NCI-H524 (cell line): ENCODE measurements at places on chromosomes 16 and 17.

DNA sequence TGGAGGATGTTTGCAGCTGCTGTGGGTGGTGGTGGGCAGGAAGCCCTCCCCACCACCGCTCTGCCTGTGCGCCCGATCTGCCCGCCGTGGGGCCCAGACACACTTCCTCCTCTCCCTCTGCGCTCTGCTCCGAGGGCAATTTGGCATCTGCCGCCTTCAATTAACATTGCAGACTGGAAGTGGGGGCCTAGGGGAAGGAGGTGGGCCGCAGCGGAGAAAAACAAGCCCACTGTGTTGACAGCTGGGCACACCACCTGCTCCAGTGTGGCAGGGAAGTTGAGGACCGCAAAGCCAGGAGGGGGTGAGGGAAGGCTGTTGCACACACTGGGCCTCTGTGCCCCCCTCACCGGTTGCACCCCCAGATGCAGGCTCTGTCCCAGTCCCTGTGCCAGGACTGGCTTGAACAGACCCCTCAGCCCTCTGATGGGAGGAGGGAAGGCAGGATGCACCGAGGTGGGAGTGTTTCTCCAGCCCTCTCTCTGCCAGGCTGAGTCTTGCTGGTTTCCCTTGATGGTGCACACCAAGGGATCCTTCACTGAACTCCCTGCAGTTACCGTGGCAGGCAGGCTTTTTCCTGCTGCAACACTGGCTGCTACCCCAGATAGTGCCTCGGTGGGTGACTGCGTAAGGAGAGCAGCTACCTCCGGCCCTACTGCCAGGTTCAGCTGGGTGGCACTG is 72.8 kb upstream of the MED9 start:
- peak; percentile 97 for DNase-seq

- DNase-seq: no peak
Observed at GRCh38 chr17:1003972-1004768, 7.2 kb downstream of the TIMM22 start.

DNA sequence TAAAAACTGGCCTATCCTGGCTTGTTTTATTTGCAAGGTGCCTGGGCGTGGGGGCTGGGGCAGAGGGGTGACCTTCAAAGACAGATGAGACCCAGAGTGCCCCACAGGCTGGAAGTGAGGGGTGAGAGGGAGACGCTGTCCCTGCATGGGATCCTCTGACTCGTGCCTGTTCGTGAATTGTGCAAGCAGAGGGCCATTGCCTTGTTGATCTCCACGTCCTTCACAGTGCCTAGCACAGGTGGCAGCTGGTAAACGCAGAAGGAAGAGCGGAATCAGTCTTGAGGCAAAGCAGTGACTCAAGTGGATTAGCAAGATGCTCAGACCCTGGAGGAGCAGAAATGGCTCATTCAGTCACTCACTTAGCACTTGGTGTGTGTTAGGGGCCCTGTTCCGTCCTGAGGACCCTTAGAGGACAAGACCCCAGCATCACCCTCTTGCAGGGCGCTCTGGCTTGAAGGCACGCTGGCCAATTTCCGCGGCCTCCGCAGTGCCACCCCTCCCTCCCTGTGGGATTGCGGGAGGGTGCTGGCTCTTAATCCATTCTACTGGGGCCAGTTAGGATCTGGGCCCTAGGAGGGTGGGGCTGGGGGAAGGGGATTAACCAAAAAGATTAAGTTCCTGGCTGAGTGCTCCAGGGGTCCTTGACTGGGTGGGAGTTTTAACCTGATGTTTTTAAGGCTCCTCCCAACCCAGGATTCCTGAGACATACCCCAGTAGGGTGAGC is 151.2 kb downstream of the CCDC182 start:
- DNase-seq: peak; percentile 100

DNA sequence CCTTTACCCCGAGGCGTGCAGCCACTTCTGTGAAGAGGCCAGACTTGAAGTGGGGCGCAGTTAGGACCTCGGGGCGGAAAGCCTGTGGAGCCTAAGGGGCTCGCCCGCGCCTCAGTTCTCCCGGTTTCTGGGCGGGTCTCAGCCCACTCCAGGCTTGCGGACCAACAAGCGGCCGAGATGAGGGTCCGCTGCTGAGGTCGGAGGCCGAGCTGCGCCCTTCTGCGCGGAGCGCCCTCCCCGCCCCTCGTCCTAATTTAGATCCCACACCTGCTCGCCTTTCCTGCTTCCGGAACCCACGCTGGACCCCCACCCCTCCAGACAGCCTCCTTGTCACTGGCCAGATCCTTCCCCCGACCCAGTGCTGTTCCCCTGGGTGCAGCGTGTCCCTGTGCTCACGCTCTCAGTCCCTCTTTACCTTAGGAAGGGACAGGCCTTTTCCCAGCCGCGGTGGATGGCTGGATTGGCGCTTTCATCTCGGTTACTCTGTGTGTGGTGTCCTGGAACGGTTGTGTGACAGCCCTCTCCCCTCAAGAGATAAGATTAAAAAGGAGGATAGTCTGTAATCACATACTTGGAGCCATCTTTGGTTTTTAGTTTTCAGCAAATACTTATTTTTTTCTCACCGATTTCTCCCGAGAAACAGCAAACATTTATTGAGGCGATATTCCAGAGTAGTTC is 933 bp upstream of the ATXN7L3 start:
- DNase-seq: peak; percentile 65

DNA sequence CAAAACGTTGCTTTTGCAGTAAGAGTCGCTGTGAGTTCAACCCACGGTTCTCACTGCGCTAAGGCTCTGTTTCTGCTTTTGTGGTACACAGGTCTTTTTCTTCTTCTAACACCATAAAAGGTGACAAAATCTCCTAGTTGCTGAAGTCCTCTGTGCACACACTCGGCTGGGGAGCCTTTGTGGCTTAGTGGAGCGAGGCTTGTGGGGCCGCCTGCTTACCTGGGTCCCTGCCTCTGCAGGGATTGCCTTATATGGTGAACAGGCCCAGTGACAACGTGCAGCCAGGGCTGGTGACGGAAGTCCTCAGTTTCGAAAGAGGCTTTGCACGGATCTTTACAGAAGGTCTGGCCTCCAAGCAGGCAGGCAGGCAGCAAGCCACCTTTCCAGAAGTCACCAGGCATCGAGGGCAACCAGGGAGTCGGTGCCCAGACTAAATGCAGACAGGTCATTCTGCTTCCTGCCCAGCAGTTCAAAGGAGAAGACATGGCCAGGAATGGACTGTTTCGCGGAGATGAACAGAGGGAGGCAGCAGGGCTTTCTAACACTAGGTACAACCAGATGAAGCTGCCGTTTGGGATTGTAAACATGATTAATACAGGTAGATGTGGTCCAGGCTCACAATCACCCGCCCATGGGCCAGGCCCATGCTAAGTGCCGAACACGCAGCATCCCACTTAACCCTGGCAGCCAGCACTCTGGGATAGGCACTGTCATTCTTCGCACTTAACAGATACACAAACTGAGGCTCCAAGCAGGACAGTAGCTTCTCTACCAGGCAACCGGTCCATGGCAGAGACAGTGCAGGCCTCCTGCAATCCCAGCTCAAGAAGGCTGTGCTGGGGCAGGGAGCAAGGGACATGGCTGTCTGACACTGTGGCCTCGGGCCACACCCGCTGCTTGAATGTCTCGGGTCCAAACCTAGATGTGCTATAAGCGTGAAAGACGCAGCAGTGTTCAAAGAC is 10.7 kb upstream of the MEAK7 start:
- no peak for DNase-seq

GRCh38 chr17:17106756-17107155 is 64.5 kb downstream of the MPRIP start:
- DNase-seq: no peak

DNA sequence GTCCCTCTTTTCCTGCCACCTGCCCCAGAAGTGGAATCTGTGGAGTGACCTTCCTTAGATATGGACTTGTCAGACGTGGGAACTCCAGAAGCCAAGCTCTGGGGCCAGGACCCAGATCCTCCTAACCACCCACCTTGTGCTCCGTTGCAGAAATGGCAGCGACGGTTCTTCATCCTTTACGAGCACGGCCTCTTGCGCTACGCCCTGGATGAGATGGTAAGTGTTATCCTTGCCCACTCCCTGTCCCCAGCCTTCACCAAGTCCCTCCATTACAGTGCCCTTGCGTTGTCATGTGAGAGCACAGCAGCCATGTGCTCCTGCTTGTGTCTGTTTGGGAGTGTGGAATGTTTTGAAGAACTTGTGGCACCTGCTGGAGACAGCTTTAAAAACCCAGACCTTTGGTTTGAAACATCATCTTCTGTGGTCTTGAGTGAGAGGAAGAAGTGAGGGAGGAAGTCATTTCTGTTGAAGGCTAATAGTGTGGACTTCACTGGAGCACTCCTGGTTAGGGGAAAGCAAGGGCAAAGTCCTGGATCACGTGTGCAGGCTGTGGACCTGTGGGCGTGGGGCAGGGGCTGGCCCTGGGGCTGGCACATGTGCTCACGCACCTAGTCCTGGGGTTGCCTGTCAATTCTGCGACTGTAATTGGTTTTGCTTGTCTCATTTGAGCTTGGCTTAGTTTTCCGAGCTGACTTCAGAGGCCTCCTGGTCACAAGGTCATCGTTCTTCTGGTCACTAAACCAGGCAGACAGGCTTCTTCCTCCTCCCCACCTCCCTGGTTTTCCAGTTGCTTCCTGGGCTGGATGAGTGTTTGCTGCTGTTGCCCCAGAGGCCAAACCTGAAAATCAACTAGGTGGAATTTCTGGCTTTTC is 35.8 kb downstream of the MPRIP start:
- no peak for DNase-seq

GRCh38 chr17:72545766-72546165 is 424.9 kb downstream of the SOX9 start:
- DNase-seq: no peak

DNA sequence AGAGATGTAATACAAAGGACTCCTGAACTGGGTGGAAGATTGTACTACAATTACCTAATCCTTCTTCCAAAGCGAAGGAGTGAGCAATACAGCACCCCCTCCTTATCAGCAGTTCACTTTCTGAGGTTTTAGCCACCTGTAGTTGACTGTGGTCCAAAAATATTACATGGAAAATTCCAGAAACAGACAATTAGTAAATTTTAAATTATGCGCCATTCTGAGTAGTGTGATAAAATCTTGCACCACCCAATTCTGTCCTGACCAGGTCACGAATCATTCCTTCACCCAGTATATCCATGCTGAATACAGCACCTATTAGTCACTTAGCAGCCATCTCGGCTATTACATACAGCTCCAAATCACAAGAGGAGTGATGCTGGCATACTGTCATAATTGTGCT is 23.2 kb downstream of the VPS53 start:
- DNase-seq: no peak

DNA sequence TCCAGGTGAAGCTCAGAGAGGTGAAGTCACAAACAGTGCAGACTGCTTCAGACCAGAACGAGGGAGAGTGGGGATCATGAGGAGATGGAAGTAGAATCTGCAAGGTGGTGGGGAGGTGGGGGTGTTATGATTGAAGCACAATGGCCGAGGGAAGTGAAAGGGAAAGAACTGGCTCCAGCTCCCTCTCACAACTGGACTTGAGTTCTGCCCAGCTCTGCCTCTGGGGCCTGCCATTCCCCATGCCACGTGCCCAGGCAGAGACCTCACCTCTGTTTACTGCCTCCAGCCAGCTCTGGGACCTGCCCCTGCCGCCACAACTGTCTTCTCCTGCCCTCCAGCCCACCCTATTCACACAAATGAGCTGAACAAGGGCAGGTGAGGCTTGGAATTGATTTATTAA is 2.5 kb downstream of the PNMT start:
- DNase-seq: no peak

DNA sequence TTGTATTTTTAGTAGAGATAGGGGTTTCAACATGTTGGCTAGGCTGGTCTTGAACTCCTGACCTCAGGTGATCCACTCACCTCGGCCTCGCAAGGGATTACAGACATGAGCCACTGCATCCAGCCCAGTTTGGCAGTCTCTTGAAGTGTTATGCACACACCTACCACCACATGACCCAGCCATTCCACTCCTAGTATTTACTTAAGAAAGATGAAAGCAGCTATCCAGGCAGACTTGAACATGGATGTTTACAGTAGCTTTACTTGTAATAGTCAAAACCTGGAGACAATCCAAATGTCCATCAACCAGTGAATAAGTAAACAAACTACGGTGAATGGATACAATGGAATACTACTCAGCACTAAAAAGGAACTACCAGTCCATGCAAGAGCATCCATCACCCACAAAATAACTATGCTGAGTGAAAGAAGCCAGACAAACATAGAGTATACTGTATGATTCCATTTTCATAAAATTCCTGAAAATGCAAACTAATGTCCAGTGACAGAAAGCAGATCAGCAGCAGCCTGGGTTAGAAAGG is 37.8 kb upstream of the RASD1 start:
- DNase-seq: no peak

GRCh38 chr16:88798772-88799455 is 4.7 kb upstream of the CDT1 start:
- DNase-seq: peak; percentile 99

DNA sequence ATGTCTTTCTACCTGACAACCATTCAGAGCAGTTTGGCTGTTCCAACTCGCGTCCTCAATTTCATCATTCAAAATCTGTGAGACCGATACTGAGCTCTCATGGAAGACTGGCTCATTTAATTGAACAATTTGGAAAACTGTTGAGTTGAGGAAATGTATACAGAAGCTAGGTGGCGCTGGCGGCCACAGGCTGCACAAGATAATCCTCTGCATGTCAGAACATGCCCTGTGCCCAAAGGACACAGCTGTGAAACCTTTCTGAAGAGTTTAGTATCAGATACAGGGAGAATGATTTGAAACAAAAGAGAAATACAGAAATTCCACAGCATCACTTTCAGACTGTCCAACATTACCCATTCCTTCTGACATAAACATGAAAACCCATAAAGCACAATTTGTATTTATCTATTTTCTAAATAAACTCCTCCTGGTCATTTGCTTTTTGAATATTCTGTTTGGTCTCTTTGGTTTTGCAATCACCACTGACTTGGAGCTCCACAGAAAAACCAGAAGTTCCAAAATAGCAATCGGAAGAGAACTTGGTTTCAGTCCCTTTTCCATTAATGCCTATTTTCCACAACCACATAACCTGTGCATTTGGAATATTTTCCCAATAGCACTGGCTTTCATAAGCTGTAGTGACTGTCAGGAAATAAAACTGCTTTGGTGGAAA is 192.8 kb downstream of the MAP2K6 start:
- peak; percentile 64 for DNase-seq

- peak; percentile 51 for DNase-seq
Observed at GRCh38 chr17:43900858-43901754, 6.2 kb downstream of the MPP2 start.

GRCh38 chr16:5466551-5466950 is 369.0 kb upstream of the EEF2KMT start:
- DNase-seq: no peak
